B cell (primary cell): ENCODE measurements at places on chromosomes 12 and 14. TPM values are rescaled to one million over a fixed set of nuclear protein-coding genes. Genes with fewer than 3 reads are reported as not detected.

DNA sequence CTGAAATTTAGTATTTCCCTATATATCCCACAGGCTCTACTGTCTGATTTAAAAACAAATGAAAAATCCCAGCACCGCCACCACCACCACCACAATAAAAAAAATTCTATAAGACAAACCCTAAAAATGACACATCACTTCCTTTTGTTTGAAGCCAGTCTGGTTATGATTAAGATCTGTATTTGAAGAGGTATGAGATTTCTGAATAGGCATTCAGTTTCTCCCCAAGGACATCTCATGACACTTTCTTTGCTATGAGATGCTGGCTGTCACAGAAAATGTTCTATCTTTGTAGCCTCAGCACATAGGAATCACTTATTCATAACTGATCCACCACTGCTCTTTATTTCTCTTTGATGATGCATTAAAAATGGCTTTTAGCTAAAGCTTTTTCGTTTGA, 1071.0 kb downstream of the SLC6A15 start:
- DNase-seq, result no peak

- no peak for DNase-seq
Measured at GRCh38 chr14:78227248-78228077, 57.3 kb downstream of the NRXN3 start.

DNA sequence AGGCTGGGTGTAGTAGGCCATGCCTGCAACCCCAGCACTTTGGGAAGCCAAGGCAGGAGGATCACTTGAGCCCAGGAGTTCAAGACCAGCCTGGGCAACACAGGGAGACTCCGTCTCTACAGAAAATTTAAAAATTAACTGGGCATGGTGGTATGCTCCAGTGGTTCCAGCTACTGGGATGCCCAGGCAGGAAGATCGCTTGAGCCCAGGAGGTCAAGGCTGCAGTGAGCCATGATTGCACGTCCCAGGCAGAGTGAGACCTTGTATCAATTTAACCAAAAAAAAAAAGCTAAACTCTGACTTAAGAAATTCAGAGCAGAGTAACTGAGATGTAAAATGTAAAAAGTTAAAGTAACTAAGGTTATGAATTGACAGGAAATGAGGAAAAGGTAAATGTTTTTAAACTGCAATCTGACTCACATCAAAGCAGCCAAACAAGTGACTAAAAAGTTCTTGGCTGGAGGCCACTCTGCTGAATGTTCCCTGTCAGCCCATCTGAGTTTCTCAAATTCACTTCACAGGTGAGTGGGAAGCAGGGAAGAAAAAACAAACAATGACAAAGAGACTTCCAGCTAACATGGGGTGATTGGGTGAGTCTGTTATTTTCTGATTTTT, 21.3 kb downstream of the PRKD1 start:
- DNase-seq, result no peak

The KIF21A gene
- total RNA-seq, result 2.2 and 3.8 TPM in 2 replicates

The LALBA gene
- total RNA-seq, result not detected in 2 replicates

The LRRC43 gene
- not detected in 2 replicates for total RNA-seq
